ENCODE measurements at places on chromosomes 13 and 19. TPM values are rescaled to one million over a fixed set of nuclear protein-coding genes. Genes with fewer than 3 reads are reported as not detected.

Gene CD22
- 0.21 TPM for total RNA-seq

Gene KIR2DL1
- total RNA-seq = not detected

Gene CAPN12
- not detected for total RNA-seq

Gene FFAR2
- not detected for total RNA-seq

Gene RASAL3
- not detected for total RNA-seq

Gene IL11
- total RNA-seq = 141 TPM

Gene GTF2F2
- 37.7 TPM for total RNA-seq

Gene KIR3DL1
- total RNA-seq = not detected

DNA sequence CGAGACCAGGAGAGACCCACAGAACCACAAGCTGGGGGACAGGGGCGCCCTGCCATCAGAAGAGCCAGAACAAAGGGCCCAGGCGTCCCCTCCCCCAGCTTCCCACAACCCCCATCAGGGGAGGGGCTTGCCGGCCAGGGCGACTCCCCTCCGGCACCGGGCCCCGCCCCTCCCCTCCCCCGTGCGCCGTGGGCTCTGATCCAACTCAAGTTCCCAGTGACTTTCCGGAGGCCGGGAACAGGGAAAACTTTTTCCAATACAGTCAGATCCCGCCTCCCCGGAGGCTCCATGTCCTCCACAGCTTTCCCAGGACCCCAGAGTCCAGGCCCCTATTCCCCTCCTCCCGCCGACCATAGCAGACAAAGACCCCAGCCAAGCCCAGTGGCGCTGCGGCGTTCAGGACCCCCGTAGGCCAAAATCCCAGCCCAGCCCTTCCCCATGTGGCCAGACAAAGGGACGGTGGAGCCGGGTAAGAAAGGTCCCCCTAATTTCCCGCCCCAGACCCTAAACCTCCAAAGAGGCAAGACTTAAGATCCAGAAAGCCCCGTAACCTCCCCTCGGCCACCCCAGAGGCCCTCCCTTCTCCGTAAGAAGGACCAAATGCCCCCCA, 673 bp downstream of the TEAD2 start:
- peak overlapping the region; percentile 63 for H3K27ac ChIP-seq
- no peaks in the 10 kb centered on the region for H3K27me3 ChIP-seq
- peak overlapping the region; percentile 65 for H3K4me3 ChIP-seq
- peak; percentile 83 for DNase-seq
- H3K36me3 ChIP-seq = peaks cover 22% of the 10 kb centered on the region
- H3K4me1 ChIP-seq = peaks cover 15% of the 10 kb centered on the region

DNA sequence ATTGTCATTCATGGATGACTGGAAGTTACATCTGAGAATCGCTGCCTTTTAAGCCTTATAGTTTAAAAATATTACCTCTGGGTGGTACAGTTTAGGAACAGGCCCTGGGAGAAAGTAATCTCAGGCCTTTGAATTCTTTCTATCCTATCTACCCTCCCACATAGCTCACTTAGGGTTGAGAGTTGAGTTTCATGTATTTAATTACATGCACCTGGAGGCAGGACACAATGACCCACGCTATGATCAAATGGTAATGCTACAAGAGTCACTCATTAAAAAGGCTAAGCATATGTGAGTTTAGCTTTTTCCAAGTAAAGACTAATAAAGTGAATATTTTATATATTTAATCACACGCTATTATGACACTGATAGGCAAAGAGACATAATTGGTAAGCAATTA, 25.3 kb upstream of the MED4 start:
- no peaks in the 10 kb centered on the region for H3K4me1 ChIP-seq
- H3K27me3 ChIP-seq = no peaks in the 10 kb centered on the region
- H3K27ac ChIP-seq = no peak overlapping the region
- no peak overlapping the region for H3K4me3 ChIP-seq
- no peaks in the 10 kb centered on the region for H3K36me3 ChIP-seq

GRCh38 chr19:43532571-43532961, 422 bp upstream of the ZNF575 start:
- H3K36me3 ChIP-seq = peaks cover 10% of the 10 kb centered on the region
- peak overlapping the region; percentile 43 for H3K4me3 ChIP-seq
- H3K27me3 ChIP-seq = no peaks in the 10 kb centered on the region
- H3K27ac ChIP-seq = peak overlapping the region; percentile 33
- DNase-seq = no peak

- H3K27ac ChIP-seq = no peak overlapping the region
- no peak for DNase-seq
- H3K27me3 ChIP-seq = no peaks in the 10 kb centered on the region
- peaks cover 3% of the 10 kb centered on the region for H3K36me3 ChIP-seq
- no peak overlapping the region for H3K4me3 ChIP-seq
- H3K4me1 ChIP-seq = no peaks in the 10 kb centered on the region
Measured at GRCh38 chr13:46134961-46135522, 30.2 kb upstream of the CPB2 start.

DNA sequence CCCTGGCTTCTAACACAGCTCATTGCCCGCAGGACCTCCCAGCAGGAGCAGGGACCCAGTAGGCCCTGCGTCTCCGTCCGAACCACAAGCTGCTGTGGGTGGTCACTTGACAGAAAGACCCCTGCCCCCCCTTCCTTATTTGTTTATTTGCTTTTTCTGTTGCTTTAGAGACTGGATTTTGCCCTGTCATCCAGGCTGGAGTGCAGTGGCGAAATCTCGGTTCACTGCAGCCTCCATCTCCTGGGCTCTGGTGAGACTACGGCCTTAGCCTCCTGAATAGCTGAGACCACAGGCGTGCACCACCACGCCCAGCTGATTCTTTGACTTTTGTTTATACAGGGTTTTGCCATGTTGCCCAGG, 7.6 kb upstream of the PTBP1 start:
- H3K27me3 ChIP-seq = no peaks in the 10 kb centered on the region
- DNase-seq = peak; percentile 98
- peaks cover 54% of the 10 kb centered on the region for H3K36me3 ChIP-seq
- peaks cover 61% of the 10 kb centered on the region for H3K4me1 ChIP-seq

- peaks cover 20% of the 10 kb centered on the region for H3K4me1 ChIP-seq
- H3K27ac ChIP-seq = peak overlapping the region; percentile 11
- DNase-seq = no peak
- H3K36me3 ChIP-seq = peaks cover 54% of the 10 kb centered on the region
Measured at GRCh38 chr19:49666120-49666444, 349 bp downstream of the BCL2L12 start.

GRCh38 chr13:19155321-19155861, 26.2 kb downstream of the TUBA3C start:
- no peaks in the 10 kb centered on the region for H3K4me1 ChIP-seq
- H3K36me3 ChIP-seq = no peaks in the 10 kb centered on the region
- DNase-seq = no peak
- H3K27ac ChIP-seq = no peak overlapping the region
- H3K27me3 ChIP-seq = no peaks in the 10 kb centered on the region

DNA sequence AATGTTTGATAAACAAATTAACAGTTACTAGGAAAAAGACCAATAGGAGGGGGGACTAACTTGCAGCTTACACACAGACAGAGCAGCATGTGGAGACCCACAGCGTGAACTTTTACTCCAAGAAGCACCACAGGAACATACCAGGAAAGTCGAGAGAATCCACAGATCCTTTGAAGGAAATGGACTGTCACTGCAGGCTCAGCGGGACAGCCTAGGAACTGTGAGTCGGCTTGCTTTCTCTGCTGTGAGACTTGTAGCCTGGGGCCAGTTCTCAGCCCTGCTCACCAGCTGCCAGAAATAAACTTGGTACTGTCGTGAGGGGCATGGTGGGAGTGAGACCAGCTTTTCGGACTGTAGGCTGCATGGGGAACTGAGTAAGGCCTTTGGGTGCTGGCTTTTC, 1211.5 kb downstream of the PCDH17 start:
- H3K4me1 ChIP-seq = no peaks in the 10 kb centered on the region
- no peaks in the 10 kb centered on the region for H3K27me3 ChIP-seq
- H3K27ac ChIP-seq = no peak overlapping the region
- no peak overlapping the region for H3K4me3 ChIP-seq
- H3K36me3 ChIP-seq = no peaks in the 10 kb centered on the region
- DNase-seq = no peak

- H3K27me3 ChIP-seq = no peaks in the 10 kb centered on the region
- DNase-seq = no peak
Measured at GRCh38 chr19:43956827-43957226, 5.8 kb downstream of the ZNF221 start.

DNA sequence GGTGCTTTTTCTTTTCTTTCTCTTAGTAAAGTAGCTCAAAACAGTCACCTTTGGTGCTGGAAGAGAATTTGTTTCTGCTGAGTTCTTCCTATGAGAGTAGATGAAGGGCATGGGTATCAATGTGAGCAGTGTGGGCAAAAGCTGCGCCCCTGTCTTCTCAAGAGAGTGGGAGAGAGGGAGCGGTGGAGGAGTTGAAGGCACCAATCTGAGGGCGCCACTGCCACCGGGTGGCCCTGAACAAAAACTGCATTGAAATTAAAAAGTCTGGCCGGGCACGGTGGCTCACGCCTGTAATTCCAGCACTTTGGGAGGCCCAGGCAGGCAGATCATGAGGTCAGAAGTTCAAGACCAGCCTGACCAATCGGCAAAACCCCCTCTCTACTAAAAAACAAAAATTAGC, 28.7 kb upstream of the EPHX3 start:
- H3K27ac ChIP-seq = no peak overlapping the region
- DNase-seq = peak; percentile 19
- H3K27me3 ChIP-seq = no peaks in the 10 kb centered on the region
- no peak overlapping the region for H3K4me3 ChIP-seq

DNA sequence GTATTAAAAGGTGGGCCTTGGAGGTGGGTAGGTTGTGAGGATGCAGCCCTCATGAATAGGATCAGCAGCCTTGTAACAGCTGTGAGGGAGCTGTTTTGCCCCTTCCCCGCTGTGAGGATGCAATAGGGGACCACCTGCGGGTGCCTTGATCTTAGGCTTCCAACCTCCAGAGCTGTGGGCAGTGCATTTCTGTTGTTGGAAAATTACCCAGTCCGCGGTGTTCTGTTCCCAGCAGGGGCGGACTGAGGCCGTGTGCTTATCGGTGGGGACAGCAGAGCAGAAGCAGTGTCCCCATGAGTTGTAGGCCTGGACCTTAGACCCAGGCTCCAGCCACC, 54.8 kb upstream of the TEX29 start:
- no peak overlapping the region for H3K4me3 ChIP-seq
- peaks cover 85% of the 10 kb centered on the region for H3K36me3 ChIP-seq
- DNase-seq = no peak
- peaks cover 11% of the 10 kb centered on the region for H3K4me1 ChIP-seq

- no peaks in the 10 kb centered on the region for H3K27me3 ChIP-seq
- no peak overlapping the region for H3K27ac ChIP-seq
Measured at GRCh38 chr13:48477191-48477855, 55.6 kb downstream of the RCBTB2 start.

DNA sequence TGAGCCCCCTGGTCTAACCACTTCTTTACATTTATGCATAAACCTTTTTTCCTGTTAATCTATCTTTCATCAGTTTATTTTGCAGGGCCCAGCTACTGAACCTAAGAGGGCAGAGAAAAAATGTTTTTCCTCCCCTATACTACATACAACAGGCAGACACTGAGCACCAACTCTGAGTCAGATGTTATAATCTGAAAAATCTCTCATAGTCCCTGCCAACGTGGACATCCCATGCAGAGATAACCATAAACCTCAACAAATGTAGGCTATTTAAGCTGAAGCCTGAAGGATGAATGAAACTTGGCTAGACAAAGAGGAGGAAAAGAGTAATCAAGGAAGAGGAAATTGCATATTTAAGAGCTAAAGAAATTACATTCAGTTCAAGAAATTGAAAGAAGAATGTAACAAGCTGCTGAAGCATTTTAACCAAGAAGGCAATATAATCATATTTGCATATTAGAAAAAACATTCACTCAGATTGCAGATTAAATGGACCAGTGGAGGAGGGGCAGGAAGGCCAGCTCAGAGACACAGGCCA, 2.6 kb downstream of the NEK3 start:
- peaks cover 11% of the 10 kb centered on the region for H3K4me1 ChIP-seq
- H3K4me3 ChIP-seq = no peak overlapping the region
- H3K27ac ChIP-seq = no peak overlapping the region

DNA sequence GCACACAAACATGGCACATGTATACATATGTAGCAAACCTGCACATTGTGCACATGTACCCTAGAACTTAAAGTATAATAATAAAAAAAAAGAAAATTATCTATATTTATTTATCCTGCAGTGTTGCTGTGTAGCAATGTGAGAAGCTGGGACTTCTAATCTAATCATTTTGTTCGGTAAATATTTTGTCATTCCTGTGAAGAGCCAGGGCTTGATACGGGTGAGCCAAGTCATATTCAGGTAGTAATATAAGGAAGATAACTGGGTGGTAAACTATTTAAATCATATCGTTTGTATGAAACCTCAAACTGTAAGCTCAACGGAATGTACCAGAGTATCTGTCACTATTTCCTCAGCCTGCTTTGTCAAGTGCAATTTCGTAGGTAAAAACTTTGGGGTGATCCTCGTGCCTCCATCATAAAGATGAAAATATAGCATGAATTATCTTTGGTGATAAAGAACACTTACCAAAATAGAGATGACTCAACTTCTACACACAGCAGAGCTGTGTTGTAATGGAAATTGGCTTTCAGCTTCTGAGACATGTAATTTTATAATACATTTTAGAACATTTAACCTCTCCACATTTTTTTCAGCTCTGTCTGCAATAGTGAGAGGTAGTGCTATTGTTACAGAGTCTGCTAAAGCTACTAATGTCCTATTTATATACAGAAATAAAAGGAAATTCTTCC, 92.9 kb downstream of the PCDH9 start:
- H3K4me3 ChIP-seq = no peak overlapping the region
- no peaks in the 10 kb centered on the region for H3K36me3 ChIP-seq
- H3K27me3 ChIP-seq = no peaks in the 10 kb centered on the region
- peak; percentile 2 for DNase-seq
- H3K27ac ChIP-seq = no peak overlapping the region

GRCh38 chr13:49247643-49248621, at the start of gene CDADC1:
Gene CDADC1, plus strand, starts transcription at chr13:49247925. Its CDS starts 113 bp downstream, at chr13:49248038.
- H3K27me3 ChIP-seq = no peaks in the 10 kb centered on the region
- peak within 1 kb of the TSS; percentile 62 for H3K27ac ChIP-seq
- H3K4me1 ChIP-seq = peaks cover 7% of the 10 kb centered on the region
- peak within 1 kb of the TSS; percentile 70 for H3K4me3 ChIP-seq
- peaks cover 13% of the 10 kb centered on the region for H3K36me3 ChIP-seq
- DNase-seq = peak; percentile 96

DNA sequence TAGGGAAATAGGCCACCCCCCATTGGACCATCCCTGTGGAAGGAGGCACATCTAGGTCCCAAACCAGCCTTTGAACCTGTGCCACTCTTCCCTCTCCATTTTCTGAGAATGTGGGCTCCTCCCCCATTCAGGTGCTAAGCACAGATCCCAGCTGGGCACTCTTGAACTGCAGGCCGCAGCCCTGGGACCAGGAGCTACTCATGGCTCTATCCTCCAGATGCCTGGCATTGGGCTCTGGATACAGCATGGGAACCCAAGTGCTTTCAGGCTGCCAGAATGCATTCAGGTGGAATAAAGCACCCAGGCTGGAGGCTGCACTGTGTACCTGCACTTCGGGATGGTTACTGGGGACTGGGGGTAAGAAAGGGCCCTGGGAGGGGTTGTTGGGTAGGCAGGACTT, 1372.3 kb upstream of the SPRY2 start:
- H3K27me3 ChIP-seq = no peaks in the 10 kb centered on the region
- H3K4me1 ChIP-seq = no peaks in the 10 kb centered on the region
- no peak for DNase-seq
- no peak overlapping the region for H3K4me3 ChIP-seq
- H3K36me3 ChIP-seq = no peaks in the 10 kb centered on the region

- peak; percentile 94 for DNase-seq
- H3K36me3 ChIP-seq = no peaks in the 10 kb centered on the region
- no peaks in the 10 kb centered on the region for H3K27me3 ChIP-seq
- no peak overlapping the region for H3K4me3 ChIP-seq
Measured at GRCh38 chr19:5434970-5435641, 20.1 kb upstream of the ZNRF4 start.

- DNase-seq = peak; percentile 33
- H3K27me3 ChIP-seq = no peaks in the 10 kb centered on the region
- H3K4me1 ChIP-seq = peaks cover 15% of the 10 kb centered on the region
- no peak overlapping the region for H3K4me3 ChIP-seq
- H3K36me3 ChIP-seq = no peaks in the 10 kb centered on the region
Measured at GRCh38 chr13:44352671-44353070, 21.0 kb upstream of the SERP2 start.
